ENCODE measurements at places on chromosomes 5 and 9.

DNA sequence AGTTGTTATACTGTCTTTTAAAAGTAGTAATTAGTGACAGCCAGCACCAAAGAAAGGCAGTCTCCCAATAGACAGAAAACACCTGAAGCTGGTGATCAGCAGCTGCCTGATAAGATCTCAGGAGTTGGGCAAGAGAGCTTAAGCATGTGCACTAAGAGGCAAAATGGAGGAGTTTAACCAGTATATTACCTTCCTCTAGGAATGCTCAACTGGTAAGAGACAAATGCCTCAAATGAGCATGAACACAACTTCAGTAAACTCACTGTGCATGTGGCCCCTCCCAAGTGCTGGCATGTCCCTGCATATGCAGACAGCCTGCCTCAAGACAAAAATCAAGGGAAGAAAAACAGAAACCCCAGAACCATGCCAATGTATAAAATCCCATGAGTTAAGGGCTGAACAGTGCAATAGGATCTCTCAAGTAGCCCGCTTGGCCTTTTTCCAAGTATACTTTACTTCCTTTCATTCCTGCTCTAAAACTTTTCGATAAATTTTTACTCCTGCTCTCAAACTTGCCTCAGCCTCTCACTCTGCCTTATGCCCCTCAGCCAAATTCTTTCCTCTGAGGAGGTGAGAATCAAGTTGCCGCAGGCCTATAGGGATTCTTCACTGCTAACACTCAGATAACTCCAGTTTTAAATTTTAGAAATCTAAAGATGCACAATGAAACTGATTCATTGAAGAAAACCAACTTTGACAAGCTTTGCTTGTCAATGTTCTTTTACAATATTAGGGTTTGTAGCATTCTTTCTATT lies 724.8 kb upstream of the RIOK2 start:
- DNase-seq, result no peak

GRCh38 chr9:81629440-81629839 lies 59.9 kb downstream of the TLE1 start:
- DNase-seq, result no peak

DNA sequence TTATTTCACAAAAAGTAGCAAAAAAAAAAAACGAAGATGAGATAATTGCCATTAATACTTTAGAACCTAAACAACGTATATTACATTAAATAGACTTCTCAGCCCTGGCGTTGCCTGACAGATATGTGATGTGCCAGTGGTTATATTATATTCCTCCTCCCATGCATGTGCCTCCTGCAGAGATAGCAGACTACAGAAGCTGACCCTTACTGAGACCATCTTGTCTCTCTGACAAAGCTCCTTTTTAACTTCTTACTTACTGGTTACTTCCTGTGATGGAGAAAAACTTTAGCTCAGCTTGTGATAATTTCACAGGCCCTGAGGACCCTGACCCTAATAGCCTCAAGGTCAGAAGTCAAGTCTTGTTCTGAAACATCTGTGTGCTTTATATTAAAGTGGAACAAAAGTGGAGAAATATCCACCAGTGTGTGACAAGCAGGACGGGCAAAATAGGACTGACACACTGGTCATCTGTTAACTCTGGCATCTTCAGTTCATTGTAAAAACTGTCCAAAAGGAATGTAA lies 80.6 kb upstream of the POU5F2 start:
- DNase-seq, result no peak

DNA sequence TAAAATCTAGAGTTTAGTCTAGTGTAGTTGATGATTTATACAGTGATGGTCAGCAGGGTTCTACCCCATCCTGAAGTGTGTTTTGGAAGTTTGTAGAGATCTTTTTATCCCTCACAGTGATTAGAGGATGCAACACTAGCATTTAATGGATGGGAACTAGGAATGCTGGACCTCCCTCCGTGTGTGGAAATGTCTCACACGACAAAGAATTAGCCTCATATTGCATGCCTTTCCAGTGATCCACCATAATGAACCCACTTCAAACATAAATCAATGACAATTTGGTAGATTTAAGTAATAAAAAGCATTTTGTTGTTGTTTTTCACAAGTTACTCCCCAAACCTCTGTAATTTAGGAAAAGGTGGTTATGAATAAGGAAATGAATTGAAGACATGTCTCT lies 82.5 kb upstream of the LMNB1 start:
- DNase-seq, result no peak

DNA sequence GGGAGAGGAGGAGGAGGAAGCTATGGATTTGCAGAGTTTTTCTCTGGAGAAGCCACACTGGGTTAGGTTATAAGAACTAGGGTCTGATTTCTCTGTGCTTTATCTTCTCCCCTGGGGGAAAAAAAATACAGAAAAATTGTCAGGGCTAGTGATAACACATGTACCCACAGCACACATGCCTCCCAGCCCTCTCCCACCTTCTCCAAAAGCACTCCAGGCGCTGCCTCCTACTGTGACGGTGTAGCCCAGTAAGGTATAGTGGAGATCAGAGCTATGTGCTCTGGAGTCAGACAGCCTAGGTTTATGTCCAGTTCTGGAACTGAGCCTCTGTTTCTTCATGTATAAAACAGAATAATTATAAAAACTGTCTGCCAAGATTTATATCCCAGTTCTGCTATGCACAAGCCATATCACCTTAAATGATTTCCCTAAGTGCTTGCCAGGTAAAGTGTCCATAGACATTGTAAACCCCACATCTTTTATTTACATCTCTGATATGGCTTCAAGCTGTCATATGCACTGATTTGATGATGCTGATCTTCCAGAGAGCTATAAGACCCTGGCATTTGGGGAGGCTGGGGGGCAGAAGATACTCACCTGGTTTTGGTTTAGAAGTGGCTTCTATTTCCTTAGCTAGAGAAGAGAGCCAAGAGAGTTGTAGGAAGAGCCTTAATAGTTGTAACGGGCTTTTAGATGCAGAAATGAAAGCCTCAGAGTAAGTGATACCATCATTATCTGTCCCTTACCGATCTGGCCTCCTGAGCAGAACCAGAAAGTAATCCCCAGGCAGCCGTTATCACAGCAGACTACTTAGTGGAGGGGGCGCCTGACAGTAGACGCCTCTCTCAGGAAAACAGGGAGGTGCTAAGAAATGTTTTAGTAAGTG lies 7.6 kb downstream of the SLC1A3 start:
- DNase-seq, result no peak

- no peak for DNase-seq
These were observed 56.4 kb upstream of the LARP1 start for GRCh38 chr5:154698763-154699162.

DNA sequence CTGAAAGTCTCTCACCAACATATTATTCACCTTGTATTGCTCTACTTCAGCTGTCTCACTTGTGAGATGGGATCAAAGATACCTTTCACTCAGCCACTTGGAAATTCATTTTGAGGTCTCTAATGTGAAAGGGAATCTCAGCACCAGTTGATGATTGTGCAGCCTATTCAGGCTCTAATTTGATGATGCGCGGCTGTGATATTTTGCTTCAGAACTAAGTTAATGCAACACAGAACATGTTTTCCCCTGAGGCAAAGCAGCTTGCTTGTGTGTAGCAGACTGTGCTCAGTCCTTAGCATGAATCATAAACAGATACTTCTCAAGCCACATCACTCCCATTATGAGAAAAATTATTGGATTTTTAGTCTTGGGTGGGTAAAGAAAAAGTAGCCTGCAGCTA lies 378.8 kb downstream of the OSTF1 start:
- no peak for DNase-seq

- no peak for DNase-seq
These were observed 93.2 kb upstream of the RUSC2 start for GRCh38 chr9:35396560-35397215.

DNA sequence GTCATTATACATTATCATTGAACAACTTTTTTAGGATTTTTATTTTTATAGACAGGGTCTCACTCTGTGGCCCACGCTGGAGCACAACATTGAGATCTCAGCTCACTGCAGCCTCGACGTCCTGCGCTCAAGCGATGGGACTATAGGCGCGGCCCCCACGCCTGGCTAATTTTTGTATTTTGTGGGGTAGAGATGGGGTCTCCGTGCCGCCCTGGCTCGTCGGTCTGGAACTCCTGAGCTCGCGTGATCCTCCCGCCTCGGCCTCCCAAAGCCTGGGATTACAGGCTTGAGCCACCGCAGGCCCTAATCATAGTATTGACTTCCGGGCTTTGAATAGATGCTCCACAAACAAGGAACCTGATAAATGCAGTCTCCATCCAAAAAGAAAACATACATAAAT lies 1.4 kb upstream of the EDF1 start:
- no peak for DNase-seq

GRCh38 chr9:138045541-138046490 lies 168.2 kb downstream of the CACNA1B start:
- no peak for DNase-seq

GRCh38 chr5:181100121-181100875 lies 30.7 kb downstream of the OR2V1 start:
- no peak for DNase-seq

- DNase-seq, result no peak
These were observed 78.1 kb upstream of the PRLR start for GRCh38 chr5:35308421-35308820.

DNA sequence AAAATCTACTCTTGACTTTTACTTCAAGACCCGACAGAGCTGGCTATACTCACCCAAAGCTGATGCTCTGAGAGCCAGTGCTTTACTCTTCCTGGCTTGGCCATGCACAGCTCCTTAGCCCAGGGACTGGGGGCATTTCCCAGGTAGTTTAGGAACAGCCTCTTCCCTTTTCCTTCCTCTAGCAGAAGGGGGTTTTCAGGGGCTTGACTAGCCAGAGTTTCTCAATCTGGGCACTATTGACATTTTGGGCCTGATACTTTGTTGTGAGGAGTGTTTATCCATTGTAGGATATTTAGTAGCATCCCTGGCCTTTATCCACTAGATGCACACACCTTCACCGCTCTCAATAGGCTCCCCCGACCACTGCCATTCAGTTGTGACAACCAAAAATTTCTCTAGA lies 50.0 kb upstream of the RFX3 start:
- DNase-seq, result no peak

- DNase-seq, result no peak
These were observed 125.3 kb downstream of the ROR2 start for GRCh38 chr9:91824601-91825305.

- no peak for DNase-seq
These were observed 555.6 kb downstream of the RAB3C start for GRCh38 chr5:59138509-59138908.

DNA sequence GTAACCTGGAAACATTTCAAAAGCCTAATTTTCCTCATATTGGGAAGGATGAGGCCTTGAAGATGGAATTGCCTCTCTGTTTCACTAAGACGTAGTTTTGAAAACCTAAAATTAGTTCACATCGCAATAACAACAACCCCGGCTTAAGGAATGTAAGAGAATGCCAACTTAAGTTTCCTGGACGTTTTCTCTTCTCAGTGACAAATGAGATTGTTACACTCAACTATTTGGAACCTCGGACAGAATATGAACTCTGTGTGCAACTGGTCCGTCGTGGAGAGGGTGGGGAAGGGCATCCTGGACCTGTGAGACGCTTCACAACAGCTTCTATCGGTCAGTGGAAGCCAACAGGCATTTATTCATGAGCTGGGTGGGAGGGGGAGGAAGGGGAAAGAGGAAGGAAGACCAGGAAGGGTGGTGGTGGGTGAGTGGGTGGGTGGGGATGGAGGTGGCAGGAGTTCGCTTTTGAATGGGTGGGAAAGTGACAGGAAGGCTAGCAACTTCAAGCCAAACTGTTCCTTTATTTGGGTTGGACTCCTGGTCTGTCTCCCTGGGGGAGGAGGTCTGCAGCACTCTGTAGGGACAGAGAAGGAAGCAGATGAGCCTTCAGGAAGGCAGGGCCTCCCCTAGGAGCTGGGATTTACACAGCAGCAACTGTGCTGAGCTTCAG lies 83.4 kb downstream of the TEK start:
- no peak for DNase-seq

- no peak for DNase-seq
These were observed 50.8 kb downstream of the WWC1 start for GRCh38 chr5:168342151-168342825.

DNA sequence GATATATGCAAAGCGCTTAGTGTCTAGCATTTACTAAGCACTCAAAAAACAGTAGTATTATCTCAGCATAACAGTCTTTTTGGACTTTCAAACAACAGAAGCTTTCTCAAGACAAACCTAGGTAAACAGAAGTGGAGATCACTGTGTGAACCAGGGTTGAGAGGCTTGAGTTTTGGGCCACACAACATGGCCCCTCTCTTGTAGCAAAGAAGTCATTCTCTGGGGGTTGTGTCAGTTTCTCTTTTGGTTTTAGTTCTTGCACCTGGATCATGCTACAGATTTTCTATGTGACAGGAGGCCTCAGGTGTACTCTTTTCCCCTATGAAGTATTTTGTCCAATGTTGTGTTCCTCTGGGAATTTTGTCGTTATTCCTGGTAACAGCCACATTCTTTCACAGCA lies 30.0 kb downstream of the INSYN2B start:
- no peak for DNase-seq

DNA sequence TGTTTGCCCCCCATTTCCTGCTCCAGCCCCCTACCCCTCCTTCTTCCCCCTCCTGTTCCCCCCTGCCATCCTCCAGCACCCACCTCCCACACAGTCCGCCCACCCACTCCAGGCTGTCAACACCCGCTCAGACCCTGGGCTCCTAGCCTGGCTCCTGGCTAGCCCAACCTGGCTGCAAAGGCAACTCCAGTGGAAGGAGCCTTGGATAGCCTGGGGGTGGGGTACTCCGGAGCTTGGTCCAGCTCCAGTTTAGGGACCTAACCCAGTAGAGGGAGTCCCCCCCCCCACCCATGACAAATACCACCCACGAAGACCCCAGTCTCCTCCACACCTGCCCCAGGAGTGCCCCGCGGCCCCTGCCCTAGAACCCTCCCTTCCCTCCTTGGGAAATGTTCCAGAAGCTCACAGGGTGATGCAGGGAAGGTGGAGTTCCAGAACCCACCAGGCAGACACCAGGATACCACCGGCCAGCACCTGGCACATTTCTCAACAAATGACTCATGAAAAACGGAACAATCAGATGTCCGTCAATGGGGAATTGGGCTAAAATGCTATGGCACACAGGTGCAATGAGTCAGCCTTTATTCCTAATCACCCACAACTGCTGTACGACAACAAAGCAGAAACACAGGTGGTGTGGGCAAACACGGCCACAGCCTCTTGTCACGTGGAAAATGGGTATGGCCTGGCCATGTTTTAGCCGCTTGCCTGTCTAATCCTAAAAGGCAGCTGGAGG lies 901 bp upstream of the SLC12A7 start:
- no peak for DNase-seq
